ENCODE measurements at places on chromosomes 11 and 22.

- DNase-seq, result no peak
Measured at GRCh38 chr11:125949271-125950177, 3.7 kb downstream of the VSIG10L2 start.

DNA sequence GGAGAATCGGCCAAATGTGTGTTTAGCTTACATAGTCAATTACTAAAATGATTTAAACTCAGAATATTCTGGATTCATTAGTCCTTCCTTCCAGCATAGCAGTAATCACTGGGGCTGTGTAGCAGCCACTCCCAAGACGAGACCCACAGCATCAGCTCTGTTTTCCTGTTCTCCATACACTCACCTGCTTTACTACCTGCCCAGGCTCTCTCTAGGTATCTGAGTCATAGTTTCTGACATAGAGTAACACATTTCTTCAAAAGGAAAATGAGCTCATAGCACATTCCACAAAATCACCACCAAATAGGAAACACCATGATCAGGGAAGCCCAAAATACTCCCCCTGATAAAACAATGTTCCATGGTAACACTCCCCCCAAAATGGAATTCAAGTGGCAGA is 22.9 kb downstream of the MORC2 start:
- no peak for DNase-seq

DNA sequence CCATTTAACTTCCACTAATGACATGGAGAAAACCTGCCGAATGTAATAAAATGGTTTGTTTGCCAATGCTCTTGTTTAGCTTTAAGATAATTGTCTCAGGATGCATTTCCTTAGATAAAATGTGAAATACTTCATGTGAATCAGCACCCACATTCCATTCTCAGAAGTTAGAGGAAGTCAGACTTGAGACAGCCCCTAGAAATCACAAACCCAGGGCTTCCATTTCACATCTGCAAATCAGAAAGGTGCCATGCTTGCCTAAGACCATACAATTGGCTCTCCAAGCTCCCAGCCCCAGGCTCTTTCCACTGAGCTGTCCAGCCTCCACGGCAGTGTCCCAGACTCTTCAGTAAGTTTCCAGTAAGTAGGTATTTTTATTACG is 35.6 kb upstream of the ADORA2A start:
- no peak for DNase-seq

- DNase-seq, result no peak
Measured at GRCh38 chr11:126628790-126629621, 273.5 kb downstream of the ST3GAL4 start.

DNA sequence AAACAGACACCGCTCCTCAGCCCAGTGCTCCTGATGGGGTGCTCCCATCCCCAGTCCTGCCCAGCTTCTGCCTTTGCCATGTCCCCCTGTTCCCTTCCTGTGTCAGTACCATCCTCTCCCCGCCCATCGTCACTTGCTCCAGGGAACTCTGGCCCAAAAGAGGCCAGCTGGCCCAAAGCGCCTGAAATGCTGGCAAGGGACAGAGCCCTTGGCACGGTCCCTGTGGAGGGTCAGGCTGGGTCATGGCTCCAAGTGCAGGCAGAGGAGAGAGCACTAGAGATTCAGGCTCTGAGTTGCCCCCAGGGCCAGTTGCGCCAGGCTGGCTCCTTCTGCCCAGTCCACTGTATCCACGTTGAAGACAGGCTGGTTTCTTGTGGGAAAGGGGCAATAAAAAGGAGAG is 8.4 kb upstream of the HDHD5 start:
- DNase-seq, result no peak

DNA sequence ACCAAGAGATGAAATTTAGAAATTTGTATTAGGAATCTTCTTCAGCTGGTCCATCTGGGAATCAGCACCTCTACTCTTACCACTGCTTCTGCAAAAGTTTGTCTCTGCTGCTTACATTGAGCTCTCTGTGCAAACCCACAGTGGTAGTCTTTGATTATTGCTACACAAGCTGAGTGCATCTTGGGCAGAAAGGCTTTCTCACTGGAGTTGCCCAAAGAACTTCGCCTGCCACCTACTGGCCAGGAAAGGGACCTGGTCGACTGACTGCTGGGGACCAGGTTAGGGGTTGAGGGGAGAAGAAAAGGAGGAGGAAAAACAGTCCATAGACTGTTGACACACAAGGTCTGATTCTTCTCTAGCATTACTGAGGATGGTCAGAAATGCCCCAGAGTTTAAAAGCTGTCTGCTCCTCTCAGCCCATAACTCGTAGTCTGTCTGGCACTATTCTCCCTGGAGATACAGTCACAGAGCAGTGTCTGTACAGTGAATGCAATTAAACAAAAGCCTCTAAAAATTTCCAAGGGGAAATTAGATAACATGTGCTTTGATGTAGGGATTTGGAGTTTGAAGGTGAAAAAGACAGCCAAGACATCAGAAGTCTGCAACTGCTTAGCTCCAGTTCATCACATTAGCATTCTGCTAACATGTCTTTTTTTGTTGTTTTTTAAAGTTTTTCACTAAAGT is 215.0 kb upstream of the CTSC start:
- peak; percentile 26 for DNase-seq

DNA sequence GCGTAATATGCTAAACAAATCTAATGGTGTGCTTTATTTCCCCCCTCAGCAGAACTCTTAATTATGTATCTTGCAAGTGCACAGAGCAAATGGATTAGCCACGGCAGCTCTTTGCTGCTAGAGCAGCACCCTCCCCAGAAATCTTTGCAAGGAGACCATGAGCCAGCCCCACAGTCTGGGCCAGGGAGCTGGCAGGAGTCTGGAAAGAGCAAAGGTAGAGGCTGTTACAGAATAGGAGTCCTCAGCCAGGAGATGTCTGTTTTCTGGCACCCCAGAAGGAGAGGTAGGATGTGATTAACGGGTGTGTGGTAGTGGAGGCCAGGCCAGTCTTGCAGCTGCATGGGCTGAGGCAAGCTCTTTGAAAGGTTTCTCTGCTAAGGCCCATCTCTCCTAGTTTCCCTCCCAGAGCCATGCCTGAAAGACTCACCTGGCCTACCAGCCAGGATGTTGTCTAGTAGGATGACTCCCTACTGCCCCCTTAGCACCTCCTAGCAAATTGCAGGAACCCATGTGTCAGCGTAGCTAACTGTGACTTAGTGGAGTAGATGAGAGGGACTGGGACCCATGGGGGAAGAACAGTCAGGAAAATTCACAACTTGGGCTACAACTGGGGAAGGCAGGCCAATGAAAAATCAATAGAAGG is 557.2 kb downstream of the BUD13 start:
- no peak for DNase-seq

Data from GM13977 (cell line).